ENCODE measurements at places on chromosomes 12 and 14. TPM values are rescaled to one million over a fixed set of nuclear protein-coding genes. Genes with fewer than 3 reads are reported as not detected.

The MSI1 gene
- not detected for total RNA-seq

The SLC35F4 gene
- total RNA-seq, result not detected

The PRPH gene
- total RNA-seq, result not detected

The OR6C76 gene
- not detected for total RNA-seq

The FBLN5 gene
- total RNA-seq, result 1.4 TPM

The TAS2R14 gene
- total RNA-seq, result 0.90 TPM

The CIT gene
- 0.84 TPM for total RNA-seq

The SSPN gene
- total RNA-seq, result not detected

The OR10P1 gene
- total RNA-seq, result not detected

The P2RX7 gene
- 7.4 TPM for total RNA-seq

The EIF2S3B gene
- 1.1 TPM for total RNA-seq

The CCDC177 gene
- total RNA-seq, result not detected

DNA sequence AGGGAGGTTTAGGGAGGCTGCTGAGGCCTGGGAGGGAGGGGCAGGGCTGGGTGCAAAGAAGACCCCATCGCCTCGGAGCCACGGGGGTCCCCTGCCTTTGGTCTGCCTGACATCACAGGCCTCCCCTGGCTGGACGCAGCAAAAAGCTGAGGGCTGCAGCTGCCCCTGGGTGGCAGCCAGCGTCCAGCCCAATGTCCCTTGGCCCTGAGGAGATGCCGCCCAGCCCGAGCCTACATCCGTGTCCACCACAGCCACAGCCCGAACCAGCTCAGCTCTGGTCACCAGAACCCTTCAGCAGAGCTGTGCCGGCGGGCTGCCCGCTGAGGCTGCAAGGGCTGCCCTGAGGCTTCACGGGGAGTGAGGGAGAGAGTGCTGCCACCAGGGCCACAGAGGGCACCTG is 1.9 kb downstream of the NUDT14 start:
- no peak for DNase-seq

GRCh38 chr12:30197392-30198057 is 413.8 kb upstream of the TMTC1 start:
- no peak for DNase-seq

DNA sequence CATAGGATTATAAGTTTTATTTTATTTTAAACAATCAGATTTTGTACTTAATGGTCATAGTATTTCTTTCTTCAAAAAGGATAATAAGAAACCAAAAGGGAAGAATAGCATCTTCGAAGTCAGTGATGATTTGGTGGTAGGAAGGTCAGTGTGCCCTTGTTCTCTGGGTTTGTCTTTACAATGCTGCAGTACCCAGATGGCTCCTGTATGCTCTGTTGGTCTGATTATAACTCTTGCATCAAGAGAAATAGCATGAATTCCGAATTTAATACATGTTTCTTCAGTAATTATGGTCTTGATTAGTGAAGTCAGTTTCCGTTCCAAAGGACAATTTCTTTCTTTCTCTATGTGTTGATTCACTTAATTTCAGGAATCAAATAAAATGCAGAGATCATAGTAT is 180.2 kb downstream of the TMTC2 start:
- DNase-seq, result no peak

GRCh38 chr12:51393676-51394545 is 2.7 kb upstream of the GALNT6 start:
- peak; percentile 47 for DNase-seq

- DNase-seq, result no peak
Measured at GRCh38 chr12:123064366-123064765, 83.9 kb downstream of the ARL6IP4 start.

DNA sequence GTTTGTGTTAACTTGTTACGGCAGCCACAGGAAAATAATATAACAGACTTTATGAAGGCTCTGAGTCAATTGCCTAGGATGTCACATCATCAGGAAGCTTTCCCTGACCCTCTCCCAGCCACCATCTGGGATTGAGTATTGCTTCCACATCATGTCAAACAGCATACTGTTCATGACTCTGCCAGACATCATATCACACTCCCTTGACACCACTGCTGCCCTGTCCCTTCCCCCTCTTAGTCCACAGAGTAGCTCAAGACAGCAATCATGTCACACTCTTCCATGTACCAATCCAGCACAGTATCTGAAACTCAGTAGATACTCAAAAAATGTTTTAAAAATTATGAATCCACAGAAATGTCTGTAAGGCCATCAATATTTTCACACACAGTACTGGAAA is 168.0 kb downstream of the PIK3C2G start:
- DNase-seq, result no peak

- DNase-seq, result no peak
Measured at GRCh38 chr12:71759941-71760340, 5.3 kb downstream of the RAB21 start.

DNA sequence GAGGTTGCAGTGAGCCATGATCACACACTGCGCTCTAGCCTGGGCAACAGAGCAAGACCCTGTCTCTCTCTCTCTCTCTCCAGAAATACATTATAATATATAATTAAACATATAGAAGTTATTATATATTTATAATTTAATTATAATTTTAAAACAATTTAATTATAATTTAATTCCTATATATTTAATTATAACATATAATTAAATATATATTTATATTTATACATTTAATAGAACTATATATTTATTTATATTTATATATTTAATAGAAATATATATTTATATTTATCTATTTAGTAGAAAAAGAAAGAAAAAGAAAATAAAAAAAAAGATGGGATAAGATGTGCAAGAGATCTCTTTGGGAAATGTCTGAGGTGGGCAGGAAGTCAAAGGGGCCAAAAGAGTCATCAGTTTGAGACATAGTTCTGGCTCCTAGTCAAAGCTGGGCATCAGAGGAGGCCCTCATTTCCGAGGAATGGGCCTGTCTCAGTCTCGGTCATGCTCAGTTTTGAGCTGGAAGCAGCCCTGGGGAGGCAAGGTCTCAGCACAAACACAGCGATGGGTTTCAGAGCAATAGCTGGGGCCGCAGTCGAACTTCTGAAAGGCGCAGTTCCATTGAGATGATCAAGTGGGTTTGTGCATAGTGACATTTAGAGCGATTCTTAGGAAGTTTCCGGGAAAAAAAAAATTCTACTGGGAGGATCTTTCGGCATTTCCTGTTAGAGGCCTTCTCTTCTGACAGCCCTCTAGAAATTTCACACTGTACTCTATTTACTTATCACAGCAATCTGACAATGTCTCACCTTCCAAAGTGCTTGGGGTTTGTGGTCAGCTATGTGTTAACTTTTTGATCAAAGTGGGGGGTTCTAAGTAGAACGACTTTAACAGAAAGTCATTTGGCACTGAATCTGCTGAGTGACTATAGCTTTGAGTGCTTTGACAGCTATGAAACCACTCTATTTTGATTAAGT is 58.7 kb upstream of the GZMB start:
- DNase-seq, result peak; percentile 53

- no peak for DNase-seq
Measured at GRCh38 chr12:98738539-98738938, 93.4 kb downstream of the APAF1 start.

DNA sequence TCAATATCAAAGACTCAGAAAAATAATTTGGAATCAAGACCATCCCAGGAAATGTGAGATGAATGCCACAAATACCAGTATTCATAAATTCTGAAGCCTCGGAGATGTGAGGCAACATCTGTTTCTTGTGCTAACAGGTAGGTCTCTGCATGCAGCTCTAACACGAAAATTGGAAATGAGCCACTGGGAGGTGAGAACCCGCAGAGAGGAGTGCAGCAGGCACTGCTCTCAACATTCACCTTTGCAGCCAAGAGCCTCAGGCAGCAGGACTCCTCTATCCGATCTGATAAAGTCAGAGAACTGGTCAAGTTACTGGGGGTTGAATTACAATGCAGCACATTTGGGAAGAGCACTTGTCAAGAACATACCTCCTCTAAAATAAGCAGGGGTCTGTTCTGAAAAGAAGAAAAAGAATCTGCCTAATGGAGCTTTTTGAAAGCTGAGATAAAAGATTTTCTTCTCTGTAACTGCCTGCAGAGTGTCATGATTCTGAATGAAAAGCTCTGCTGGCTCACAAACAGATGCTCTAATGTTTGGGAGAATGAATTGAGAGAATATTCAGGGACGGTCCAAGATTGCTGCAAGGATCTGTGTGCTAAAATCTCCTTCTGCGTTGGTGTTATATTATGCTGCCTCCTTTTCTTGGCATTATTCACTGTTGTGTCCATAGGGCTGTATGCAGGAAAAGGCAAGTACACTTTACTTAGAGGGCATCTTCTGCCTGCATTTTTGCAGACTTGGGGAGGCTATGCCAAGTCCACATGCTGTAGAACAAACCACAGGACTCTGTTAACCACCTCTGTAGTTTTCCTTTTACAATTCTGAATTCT is 209.6 kb upstream of the KRR1 start:
- DNase-seq, result no peak

DNA sequence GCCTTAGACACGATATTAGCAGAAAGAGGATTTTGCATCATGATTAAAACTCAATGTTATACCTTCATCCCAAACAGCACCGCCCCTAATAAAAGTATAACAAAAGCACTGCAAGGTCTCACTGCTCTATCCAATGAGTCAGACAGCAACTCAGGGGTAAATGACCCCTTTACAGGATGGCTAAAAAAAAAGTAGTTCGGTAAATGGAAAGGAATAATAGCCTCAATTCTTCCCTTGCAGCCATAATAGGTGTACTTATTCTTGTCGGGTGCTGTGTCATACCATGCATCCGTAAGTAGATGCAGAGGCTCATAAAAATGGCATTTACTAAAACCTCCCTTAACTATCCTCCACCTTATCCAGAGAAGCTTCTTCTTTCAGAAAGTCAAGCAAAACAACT is 53.9 kb upstream of the AP4S1 start:
- no peak for DNase-seq

- no peak for DNase-seq
Measured at GRCh38 chr14:84686550-84686949, 843.4 kb upstream of the FLRT2 start.

- DNase-seq, result no peak
Measured at GRCh38 chr12:121649322-121649721, 20.1 kb downstream of the MORN3 start.

DNA sequence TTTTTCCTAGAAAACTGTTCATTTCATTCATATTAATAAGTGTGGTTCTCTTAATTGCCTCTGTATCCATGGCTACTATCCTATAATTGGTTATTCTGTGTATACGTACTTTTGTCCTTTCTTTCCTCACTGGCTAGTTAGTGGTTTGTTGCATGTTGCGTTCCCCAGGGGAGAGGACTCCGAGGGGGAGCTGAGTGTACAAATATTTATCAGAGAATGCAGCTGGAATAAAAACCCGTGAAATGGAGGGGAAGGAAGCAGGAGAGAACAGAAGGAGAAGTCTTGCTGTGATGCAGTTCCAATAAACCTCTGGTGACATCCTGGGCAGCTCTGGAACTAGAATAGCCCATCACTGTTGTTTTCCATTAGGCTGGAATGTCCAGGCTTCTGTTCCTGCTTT is 117.1 kb upstream of the RGS6 start:
- no peak for DNase-seq

DNA sequence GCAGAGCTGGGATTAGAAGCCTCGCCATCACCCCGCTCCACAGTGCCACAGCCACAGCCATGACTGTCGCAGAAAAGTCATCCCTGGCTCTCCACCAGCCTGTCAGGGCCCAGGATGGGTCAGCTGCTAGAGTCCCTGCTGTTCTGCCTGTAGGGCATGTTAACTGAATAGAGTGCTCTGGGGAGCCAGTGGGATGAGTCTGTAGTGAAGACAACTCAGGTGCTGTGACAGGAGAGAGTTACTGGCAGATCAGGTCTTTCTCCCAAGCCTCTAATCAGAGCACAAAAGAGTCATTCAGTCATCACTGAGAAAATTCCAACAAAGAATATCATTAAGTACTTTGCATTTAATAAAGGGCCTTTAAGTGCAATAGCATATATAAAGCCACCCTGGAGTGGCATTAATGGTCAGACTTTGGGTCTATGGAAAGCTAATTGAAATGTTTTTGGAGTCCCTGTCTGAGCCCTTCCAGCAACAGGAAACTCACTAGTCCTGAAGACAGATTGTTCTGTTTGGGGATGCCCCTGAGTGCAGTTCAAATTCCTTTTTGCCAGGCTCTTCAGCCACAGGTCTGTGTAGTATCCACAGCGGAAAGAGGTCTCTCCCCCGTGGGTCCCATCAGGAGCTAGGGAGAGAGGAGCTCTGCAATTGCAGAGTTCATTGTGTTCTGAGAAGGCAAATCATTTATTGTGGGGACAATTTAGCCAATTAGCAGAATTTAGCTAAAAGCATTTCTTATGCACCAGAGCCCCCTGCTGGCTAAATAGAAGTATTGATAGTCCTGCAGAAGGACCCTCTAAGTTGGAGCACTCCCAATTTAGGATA is 45.2 kb upstream of the C14orf132 start:
- DNase-seq, result no peak

DNA sequence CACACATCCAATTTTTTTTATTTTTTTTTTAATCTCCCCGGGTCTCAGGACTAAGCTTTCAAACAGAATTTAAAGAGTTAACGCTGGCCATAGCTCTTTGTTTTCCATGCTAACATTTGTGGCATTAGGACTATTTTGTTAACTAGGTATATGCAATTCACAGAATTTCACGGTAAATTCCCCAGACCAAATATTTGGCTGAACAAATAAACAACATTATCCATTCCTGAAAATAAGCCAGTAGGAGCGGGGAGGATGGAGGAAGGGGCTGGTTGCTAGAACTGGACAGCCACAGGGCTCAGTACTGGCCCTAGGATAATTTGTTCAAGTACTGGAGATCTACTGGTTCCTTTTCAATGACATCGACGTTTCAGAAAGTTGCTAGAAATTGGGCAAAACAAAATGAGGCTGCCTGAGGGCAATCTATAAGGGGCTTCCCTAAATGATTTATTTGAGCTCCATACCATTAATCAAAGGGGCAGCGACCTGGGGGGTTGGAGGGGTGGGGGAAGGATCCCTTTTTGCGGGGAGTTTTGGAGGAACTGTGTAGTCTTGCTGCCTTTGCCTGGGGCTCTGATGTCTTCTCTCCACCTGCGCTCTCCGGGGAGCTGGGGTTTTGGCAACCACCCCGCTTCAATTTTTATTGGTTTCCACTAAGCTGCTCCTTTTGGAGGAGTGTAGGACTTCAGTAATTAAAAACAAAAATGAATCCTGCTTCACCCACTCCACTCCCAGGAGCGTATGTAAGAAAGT is 9.0 kb downstream of the BMP4 start:
- DNase-seq, result no peak

DNA sequence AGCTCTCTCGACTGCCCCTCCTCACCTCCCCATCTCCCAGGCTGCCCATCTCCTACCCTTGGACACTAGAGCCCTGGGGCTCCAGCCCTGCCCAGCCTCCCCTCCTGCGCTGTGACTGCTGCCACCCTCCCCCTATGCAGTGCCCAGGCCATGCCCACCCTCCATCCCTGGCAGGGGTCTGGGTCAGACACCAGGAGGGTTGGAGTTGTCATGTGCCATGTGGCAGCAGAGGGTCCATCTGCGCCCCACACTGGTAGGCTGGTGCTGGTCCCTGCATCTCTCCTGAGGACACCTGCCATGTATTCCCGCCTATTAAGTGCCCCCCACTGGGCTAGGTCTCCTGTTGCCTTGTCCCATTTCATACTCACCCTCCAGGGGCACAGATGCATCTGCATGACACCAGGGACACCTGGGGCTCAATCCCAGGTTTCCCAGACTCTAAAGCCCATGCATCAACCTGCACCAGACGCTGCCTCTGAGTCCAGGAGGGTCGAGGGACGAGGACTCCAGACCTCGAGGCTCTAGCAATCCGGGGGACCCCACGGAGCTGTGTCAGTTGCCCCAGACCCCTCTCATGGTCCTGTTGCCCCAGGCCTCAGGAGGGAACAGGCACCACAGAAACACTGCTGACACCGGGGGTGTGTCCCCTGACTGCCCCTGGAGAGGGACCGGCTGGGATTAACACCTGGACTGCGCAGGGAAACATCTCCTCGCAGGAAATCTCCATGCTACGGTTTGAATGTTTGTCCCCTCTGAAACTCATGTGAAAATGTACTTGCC is 23.4 kb upstream of the SFSWAP start:
- no peak for DNase-seq

- no peak for DNase-seq
Measured at GRCh38 chr12:24500831-24501230, 448.1 kb downstream of the BCAT1 start.

Data from CD8-positive, alpha-beta T cell (primary cell).